ENCODE measurements at places on chromosomes 16 and 17.

- DNase-seq = no peak
These were observed 164.5 kb downstream of the PRKCA start for GRCh38 chr17:66466840-66467367.

- DNase-seq = no peak
These were observed 584 bp upstream of the TNRC6A start for GRCh38 chr16:24728891-24729242.

GRCh38 chr16:28326881-28327610 lies 34.7 kb downstream of the SBK1 start:
- DNase-seq = peak; percentile 73

GRCh38 chr17:47850692-47851573 lies at the start of gene SP6:
Gene SP6, minus strand, starts transcription at chr17:47851163. Its CDS starts 2,734 bp downstream, at chr17:47848429.
- DNase-seq = peak; percentile 69

DNA sequence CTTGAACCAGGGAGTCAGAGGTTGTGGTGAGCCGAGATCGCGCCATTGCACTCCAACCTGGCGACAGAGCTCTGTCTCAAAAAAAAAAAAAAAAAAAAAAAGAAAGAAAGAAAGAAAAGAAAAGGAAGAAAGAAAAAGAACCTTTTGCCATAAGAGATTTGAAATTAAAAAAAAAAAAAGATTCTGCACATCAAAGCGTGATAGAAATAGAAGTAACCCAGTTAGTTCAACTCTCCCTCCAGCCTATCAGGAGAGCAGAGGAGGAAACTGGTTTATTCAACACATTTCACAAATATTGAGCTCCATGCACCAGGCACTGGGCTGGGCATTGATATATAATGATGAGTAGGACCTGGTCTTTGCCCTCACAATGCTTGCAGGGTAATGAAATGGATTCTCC lies 2.4 kb upstream of the SOCS3 start:
- DNase-seq = no peak

DNA sequence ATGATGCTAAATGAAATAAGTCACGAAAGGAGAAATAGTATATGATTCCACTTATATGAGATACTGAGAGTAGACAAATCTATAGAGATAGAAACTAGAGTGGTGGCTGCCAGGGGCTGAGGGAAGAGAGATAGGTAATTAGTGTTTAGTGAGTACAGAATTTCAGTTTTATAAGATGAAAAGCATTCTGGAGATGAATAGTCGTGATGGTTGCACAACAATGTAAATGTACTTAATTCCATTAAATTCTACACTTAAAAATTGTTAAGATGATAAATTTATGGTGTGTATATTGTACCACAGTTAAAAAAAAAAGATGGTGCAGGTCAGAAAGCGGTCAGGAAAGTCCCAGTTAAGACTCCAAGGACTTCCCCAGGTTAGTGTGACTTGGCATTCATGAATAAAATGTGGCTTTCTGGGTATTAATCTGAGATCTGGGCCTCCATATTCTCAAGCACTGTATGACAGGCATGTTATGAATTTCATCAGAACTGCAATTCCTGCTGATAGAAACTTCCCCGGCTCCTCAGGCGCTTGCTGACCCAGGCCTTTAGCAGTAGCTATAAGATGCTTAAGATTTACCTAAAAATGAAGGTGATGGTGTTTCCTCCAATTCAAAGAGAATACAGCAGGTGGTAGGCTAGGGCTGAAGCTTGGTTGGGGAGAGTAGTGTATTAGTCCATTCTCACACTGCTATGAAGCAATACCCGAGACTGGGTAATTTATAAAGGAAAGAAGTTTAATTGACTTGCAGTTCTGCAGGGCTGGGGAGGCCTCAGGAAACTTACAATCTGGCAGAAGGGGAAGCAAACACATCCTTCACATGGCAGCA lies 115.3 kb upstream of the SOX9 start:
- DNase-seq = no peak

DNA sequence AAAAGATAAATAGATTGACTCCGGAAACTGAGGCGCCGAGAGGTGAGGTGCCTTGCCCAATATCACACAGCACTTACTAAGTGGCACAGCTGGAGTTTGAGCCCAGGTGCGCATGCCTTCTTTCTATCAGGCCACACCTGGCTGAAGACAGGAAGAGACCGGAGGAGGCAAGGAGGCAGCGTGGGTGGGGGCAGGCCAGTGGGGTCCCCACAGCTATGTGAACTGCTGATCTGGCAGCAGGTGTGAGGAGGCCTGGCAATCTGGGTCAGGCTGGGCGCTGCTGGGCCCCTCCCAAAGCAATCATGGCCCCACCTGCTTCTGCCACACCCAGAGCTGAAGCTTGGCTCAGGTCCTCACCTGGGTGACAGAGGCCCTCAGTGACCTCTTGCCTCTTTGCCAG lies 1.9 kb upstream of the GDPD3 start:
- no peak for DNase-seq

GRCh38 chr17:44999433-44999832 lies 31.3 kb upstream of the C1QL1 start:
- DNase-seq = no peak

- no peak for DNase-seq
These were observed 39.0 kb downstream of the CCDC182 start for GRCh38 chr17:57705921-57706695.

- DNase-seq = no peak
These were observed 819 bp downstream of the NLK start for GRCh38 chr17:28043296-28043695.

GRCh38 chr17:56594320-56595107 lies 1.0 kb downstream of the NOG start:
- no peak for DNase-seq

GRCh38 chr16:29656688-29657523 lies 6.1 kb upstream of the SPN start:
- DNase-seq = no peak

DNA sequence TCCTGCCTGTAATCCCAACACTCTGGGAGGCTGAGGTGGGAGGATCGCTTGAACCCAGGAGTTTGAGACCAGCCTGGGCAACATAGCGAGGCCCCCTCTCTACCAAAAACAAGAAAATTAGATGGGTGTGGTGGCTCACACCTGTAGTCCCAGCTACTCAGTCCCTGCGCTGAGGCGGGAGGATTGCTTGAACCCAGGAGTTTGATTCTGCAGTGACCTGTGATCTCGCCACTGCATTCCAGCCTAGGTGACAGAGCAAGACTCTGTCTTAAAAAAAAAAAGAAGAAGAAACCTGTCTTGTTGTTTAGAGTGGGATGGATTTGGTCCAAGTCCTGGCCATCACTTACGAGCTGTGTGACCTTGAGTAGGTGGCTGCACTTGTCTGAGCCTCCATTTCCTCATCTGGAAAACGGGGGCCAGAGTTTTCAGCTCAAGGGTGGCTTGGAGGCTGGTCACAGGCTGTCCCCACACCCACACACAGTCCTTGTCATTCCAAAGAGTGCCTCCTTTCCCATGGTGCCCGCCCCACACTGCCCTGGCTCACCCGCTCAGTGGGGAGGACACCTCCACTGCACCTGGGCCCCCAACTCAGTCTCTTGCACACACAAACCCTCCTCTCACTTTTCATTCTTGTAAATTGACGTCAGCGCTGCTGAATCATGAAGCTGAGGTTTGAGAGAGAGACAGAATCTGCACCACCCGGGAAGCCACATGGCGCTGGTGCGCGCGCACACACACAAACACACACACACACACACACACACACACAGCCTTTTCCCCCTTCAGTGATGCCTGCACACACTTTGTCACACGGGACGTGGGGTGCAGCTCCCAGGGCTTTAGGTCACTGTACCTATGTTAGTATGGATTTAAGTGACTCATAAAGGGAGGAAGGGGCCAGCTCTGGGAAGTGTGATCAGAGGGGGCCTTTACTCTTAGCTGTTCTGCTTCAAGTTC lies 4.2 kb downstream of the SOCS1 start:
- no peak for DNase-seq

DNA sequence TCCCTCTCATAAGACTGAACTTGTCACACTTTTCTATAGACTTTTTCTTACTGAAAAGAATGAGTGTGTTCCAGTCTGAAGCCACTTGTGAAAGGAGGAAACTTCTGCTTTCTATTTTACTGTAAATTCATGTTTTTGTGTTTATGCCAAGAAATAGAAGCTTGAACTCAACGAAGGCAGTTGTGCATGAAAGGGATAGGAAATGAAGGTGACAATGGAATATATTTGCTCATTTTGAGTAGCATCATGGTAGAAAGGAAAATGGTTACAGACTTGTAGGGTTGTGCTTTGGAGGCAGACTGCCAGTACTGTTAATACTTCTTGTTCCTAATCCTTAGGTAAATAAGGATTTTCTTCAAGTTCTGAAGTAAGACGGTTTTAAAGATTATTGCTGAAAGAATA lies 8.1 kb downstream of the CLTC start:
- DNase-seq = no peak

DNA sequence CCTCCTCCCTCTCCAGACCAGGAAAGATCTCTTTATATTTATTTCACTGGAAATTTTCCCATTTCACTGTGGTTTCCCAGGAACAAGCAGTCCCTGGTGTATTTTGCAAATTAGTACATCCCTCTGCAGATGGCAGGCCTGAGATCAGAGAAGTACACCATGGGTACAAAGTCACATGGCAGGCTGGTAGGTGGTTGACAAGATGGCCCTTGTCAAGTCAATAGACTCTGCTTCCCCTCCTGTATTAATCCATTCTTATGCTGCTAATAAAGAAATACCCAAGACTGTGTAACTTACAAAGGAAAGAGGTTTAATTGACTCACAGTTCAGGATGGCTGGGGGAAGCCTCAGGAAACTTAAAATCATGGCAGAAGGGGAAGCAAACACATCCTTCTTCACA lies 51.6 kb upstream of the KSR1 start:
- DNase-seq = no peak

DNA sequence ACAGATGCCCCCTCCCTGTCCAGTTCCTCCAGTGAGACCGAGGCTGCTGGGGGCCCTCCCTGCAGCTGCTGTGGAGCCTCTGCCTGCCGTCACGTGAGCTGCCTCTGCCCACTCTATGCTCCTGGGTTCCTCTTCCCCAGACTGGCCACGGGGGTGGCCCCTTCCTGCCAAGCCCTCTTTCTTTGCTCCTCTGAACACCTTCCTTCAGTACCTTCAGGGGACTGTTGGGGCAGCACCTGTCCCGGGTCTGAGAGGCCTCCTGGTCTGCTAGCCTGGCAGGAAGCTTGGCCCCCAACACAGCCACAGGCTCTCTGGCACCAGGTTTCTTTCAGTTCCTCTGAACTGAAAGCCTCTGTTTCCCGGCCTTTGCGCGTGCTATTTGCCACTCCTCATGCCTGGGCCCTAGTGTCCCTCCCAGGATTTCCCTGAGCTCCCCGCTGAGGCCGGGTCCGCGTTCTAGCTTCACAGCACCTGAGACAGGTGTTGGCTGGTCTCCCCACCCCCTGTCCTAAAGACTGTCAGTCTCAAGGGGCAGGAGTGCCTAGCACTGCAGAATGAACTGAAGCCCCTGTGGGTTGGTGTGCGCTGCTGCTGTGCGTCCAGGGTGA lies 6.6 kb upstream of the ATP6V0C start:
- peak; percentile 84 for DNase-seq

GRCh38 chr17:7589891-7590691 lies at the start of gene SOX15:
Gene SOX15, minus strand, starts transcription at chr17:7590094. Its CDS starts 418 bp downstream, at chr17:7589676.
- no peak for DNase-seq

DNA sequence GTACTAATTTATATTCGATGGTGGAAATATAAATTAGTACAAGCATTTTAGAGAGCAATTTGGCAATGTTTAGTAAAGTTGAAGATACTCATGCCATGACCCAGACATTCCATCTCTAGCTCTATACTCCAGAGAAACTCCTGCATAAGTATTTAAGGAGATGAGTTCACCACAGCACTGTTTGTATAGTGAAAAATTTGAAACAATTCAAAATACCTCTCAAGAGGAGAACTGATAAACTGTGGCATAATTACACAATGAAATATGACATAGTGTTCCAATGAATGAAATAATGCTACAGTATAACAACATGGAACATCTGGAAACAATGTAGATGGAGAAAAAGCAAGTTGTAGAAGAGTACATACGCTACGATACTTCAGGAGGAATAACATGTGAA lies 48.6 kb upstream of the IRX3 start:
- DNase-seq = no peak

GRCh38 chr17:8732406-8733085 lies 12.1 kb downstream of the CCDC42 start:
- no peak for DNase-seq

DNA sequence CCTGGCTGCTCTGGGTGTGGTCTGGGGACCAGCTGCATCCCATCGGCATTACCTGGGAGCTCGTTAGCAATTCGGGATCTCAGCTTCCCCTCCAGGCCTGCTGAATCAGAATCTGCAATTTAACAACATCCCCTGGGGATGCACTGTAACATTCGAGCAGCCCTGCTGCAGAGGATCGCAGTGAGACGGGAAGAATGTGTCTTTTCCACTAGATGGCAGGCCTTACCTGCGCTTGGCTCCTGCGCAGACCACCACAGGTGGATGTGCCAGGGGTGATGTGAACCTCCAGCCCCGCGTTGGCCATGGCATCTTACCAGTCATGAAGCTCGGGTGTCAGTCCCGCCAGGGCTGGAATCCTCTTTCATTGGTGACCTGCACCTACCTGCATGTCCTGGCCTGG lies 209.9 kb downstream of the PRKCB start:
- DNase-seq = no peak

DNA sequence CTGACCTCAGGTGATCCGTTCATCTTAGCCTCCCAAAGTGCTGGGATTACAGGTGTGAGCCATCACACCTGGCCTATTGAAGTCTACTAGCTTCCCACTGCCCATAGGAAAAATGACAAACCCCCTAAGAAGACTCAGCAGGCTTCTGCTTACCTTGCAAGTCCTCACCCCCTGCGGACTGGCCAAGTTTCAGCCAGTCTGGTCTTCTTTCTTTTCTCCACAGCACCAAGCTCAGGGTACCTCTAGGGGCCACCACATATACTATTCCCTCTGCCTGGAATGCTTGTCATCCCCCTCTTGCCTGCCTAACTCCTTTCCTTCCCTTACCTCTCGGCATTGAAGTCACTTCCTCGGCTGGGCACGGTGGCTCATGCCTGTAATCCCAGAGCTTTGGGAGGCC lies 31.2 kb downstream of the ABCC3 start:
- DNase-seq = peak; percentile 3

- peak; percentile 89 for DNase-seq
These were observed 10.8 kb upstream of the MTMR4 start for GRCh38 chr17:58525239-58525638.

DNA sequence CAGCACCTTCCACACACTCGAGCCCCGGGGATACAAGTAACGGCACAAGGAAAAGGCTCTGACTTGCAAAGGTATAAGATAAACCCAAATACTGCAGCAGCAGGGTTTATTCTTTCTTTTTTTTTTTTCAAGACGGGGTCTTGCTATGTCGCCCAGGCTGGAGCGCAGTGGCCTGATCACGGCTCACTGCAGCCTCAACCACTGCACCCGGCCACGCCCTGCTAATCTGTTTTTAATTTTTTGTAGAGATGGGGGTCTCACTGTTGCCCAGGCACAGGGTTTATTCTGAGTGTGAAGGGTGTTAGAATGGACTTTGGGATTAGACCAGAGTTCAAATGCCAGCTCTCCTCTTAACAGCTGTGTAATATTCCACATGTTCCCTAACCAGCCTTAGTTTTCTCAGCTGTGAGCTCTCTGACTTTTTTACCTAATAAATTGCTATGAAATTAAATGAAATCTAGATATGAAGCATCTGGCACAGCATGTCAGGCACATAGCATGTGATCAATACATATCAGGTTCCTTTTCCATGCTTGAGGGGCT lies 62.3 kb upstream of the ADCY9 start:
- DNase-seq = no peak

GRCh38 chr16:2471016-2471652 lies at the start of gene NTN3:
Gene NTN3, plus strand, starts transcription at chr16:2471297. Its CDS starts 405 bp downstream, at chr16:2471702.
- no peak for DNase-seq
